Right lobe of liver (tissue), 6 donors: ENCODE measurements at places on chromosomes 11 and 22. TPM values are rescaled to one million over a fixed set of nuclear protein-coding genes. Genes with fewer than 3 reads are reported as not detected.
A peak's percentile ranks its signal among the peaks of the same experiment; 100 is the strongest.

DNA sequence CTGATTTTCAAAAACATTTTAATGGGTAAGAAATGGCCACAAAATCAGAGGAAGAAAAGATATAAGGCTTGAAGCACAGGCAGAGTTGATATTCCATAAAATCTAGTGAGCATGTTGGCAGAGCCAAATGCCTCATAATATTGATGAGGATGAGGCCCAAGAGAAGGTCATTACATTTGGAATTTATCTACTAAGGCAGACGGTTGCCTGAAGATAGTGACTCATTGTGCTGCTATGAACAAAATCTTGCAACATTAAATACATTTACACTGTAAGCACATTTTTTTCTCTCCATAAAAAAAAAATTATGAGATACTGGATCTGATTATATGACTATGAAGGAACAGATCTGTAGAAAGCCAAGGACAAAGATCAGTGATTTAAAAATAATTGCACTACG is 881.4 kb upstream of the CHORDC1 start:
- H3K27me3 ChIP-seq: no peaks in the 10 kb centered on the region
- DNase-seq: no peak
- H3K36me3 ChIP-seq: no peaks in the 10 kb centered on the region

- H3K4me3 ChIP-seq: no peak overlapping the region
- H3K4me1 ChIP-seq: no peaks in the 10 kb centered on the region
- no peaks in the 10 kb centered on the region for H3K36me3 ChIP-seq
- no peak overlapping the region for H3K27ac ChIP-seq
These were observed 593.5 kb downstream of the TBC1D22A start for GRCh38 chr22:47355776-47356510.

GRCh38 chr11:111557425-111558111 is 17.0 kb downstream of the LAYN start:
- no peak overlapping the region for H3K4me3 ChIP-seq
- H3K36me3 ChIP-seq: no peaks in the 10 kb centered on the region
- H3K4me1 ChIP-seq: no peaks in the 10 kb centered on the region
- H3K27ac ChIP-seq: no peak overlapping the region
- DNase-seq: no peak

- no peak for DNase-seq
- H3K4me3 ChIP-seq: no peak overlapping the region
These were observed 41.3 kb downstream of the TUB start for GRCh38 chr11:8122173-8122764.

The TMEM135 gene
- total RNA-seq: 22.8 TPM

GRCh38 chr11:122799406-122800105 is 38.7 kb upstream of the CRTAM start:
- no peaks in the 10 kb centered on the region for H3K4me1 ChIP-seq
- no peaks in the 10 kb centered on the region for H3K27me3 ChIP-seq
- no peaks in the 10 kb centered on the region for H3K36me3 ChIP-seq
- no peak overlapping the region for H3K27ac ChIP-seq
- DNase-seq: no peak
- no peak overlapping the region for H3K4me3 ChIP-seq

DNA sequence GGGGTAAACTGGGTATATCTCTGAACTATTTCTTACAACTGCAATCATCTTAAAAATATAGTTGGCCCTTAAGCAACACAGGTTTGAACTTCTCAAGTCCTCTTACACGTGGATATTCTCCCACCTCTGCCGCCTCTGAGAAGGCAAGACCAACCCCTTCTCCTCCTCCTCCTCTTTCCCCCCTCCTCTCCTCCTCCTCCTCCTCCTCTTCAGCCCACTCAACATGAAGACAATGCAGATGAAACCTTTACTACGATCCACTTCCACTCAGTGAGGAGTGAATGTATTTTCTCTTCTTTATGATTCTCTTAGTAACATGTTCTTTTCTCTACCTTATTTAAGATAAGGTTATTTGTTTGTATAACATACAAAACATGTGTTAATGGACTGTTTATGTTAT is 20.0 kb downstream of the SHANK2 start:
- H3K4me1 ChIP-seq: peaks cover 4% of the 10 kb centered on the region
- H3K27ac ChIP-seq: no peak overlapping the region
- no peaks in the 10 kb centered on the region for H3K36me3 ChIP-seq
- H3K4me3 ChIP-seq: no peak overlapping the region
- no peak for DNase-seq

GRCh38 chr11:109426442-109427240 is 4.7 kb downstream of the C11orf87 start:
- no peak for DNase-seq
- H3K4me1 ChIP-seq: no peaks in the 10 kb centered on the region
- no peaks in the 10 kb centered on the region for H3K27me3 ChIP-seq
- no peaks in the 10 kb centered on the region for H3K36me3 ChIP-seq
- H3K27ac ChIP-seq: no peak overlapping the region

The SLC37A2 gene
- 4.6 TPM for total RNA-seq

The KCNK7 gene
- not detected for total RNA-seq

The RIN1 gene
- 1.6 TPM for total RNA-seq

DNA sequence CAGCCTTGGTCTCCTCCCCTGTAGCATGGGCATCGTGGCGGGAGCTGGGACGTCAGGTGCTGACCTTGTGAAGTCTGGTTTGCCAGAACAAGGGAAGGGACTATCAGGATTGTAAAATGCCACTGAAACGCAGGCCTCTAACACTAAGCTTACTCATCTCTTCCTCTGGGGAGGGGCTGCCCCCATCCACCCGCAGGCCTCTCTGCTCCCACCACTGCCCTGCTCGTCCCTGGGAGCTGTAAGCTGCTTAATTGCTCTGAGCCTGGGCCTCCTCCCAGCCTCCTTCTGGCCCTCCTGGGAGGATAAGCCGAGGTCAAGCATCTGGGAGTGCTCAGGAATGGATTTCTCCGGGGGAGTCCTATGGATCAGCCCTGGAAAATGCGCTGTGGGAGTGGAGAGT is 8.4 kb downstream of the SHISAL1 start:
- no peak overlapping the region for H3K4me3 ChIP-seq
- no peak for DNase-seq
- no peaks in the 10 kb centered on the region for H3K4me1 ChIP-seq
- H3K27ac ChIP-seq: no peak overlapping the region

DNA sequence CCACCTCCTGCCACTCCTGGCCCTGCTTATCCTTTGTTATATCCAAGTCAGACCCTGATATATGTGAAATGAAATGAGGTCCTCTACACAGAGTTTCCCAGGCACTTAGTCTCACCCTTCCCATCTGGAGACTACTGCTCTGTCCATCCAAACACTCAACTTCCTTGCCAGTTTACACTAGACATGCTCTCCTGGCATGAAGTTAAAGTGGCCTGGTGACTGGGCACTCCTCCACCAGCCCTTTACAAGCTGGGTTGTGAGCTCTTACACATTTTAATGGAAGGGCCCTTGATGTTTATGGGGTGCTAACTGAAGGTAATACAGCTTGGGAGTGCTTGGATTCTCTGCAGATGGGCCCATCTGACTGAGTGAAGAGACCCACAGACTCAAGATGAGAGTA is 216.1 kb upstream of the NARS2 start:
- H3K4me1 ChIP-seq: no peaks in the 10 kb centered on the region
- no peak overlapping the region for H3K27ac ChIP-seq
- H3K27me3 ChIP-seq: no peaks in the 10 kb centered on the region

DNA sequence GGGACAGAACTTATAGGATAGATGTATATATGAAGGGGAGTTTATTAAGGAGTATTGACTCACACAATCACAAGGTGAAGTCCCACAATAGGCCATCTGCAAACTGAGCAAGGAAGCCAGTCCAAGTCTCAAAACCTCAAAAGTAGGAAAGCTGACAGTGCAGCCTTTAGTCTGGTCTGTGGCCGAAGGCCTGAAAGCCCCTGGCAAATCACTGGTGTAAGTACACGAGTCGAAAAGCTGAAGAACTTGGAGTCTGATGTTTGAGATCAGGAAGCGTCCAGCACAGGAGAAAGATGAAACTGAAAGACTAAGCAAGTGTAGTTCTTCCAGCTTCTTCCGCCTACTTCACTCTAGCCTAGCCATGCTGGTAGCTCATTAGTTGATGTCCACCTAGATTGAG is 799.6 kb upstream of the ARHGAP42 start:
- no peak overlapping the region for H3K4me3 ChIP-seq
- H3K4me1 ChIP-seq: no peaks in the 10 kb centered on the region
- no peak overlapping the region for H3K27ac ChIP-seq
- H3K27me3 ChIP-seq: no peaks in the 10 kb centered on the region
- DNase-seq: no peak
- no peaks in the 10 kb centered on the region for H3K36me3 ChIP-seq

GRCh38 chr11:127677660-127678425 is 677.3 kb upstream of the KIRREL3 start:
- no peak overlapping the region for H3K4me3 ChIP-seq
- no peaks in the 10 kb centered on the region for H3K4me1 ChIP-seq
- no peak overlapping the region for H3K27ac ChIP-seq
- no peaks in the 10 kb centered on the region for H3K27me3 ChIP-seq

GRCh38 chr11:69075421-69076128 is 26.8 kb downstream of the TPCN2 start:
- H3K36me3 ChIP-seq: peaks cover 2% of the 10 kb centered on the region
- H3K27me3 ChIP-seq: no peaks in the 10 kb centered on the region
- no peak for DNase-seq

DNA sequence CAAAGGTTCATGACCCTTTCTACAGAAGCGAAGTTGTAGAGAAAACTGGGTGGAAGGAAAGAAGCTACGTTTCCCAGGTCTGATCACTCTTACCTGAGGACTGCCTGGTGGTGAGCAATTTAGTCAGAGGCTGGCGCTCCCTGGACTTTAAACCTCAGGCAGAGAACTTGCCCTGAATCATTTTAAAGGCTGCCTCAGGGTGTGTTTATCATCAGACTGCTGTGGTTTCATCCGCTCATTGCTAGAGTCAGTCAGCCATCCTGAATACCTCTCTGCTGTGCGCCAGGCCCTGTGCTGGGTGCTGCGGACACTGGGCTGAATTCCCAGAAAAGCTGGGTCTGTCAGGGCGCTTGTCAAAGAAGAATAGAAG is 2.7 kb downstream of the DTX4 start:
- H3K4me1 ChIP-seq: no peaks in the 10 kb centered on the region
- DNase-seq: no peak
- H3K4me3 ChIP-seq: peak overlapping the region; percentile 0

The PAMR1 gene
- total RNA-seq: 2.1 TPM

The MUC2 gene
- 0.04 TPM for total RNA-seq

- no peaks in the 10 kb centered on the region for H3K4me1 ChIP-seq
- no peak overlapping the region for H3K27ac ChIP-seq
- no peak for DNase-seq
- H3K27me3 ChIP-seq: no peaks in the 10 kb centered on the region
These were observed 13.2 kb upstream of the RGL4 start for GRCh38 chr22:23677701-23677995.

DNA sequence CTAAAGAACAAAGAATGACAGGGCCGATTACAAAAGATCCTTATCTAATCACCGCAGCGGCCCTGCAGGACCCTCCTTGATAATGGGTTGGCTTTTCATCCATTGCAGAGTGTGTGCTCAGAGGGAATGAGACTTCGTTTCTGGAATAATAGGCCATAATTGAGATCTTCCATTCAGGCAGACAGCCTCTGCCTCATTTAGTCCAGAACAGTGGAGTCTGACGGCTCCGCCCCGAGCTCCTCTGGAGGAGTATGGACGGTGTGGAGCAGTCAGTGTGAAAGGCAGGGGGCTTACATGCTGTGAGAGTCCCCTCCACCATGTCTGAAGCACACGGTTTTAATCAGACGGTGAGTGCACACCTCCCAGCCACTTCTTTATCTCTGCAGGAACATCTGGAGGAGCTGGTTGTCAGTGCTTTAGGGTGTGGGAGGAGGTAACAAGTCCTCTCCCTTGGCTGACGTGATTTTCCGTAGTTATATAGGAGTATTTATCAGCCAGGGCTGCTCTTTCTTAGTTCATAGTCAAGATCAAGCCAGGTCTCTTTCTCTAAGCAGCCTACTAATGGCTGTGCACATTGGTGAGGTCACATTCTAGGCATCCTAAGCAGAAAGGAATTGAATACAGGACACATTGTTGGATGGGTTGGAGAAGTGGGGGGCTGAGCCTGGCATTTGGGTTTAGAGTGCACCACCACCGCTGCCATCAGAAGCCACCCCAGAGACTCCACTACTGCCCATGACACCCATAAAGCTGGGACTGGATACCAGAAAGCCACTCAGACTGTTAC is 1477.9 kb downstream of the TBC1D22A start:
- no peaks in the 10 kb centered on the region for H3K4me1 ChIP-seq
- no peaks in the 10 kb centered on the region for H3K36me3 ChIP-seq
- no peaks in the 10 kb centered on the region for H3K27me3 ChIP-seq
- H3K4me3 ChIP-seq: no peak overlapping the region

The ABCG4 gene
- 0.06 TPM for total RNA-seq

The UBQLN3 gene
- total RNA-seq: not detected

The RTN4R gene
- 9.5 TPM for total RNA-seq

- no peak overlapping the region for H3K4me3 ChIP-seq
- no peaks in the 10 kb centered on the region for H3K27me3 ChIP-seq
- H3K4me1 ChIP-seq: no peaks in the 10 kb centered on the region
- DNase-seq: no peak
- H3K36me3 ChIP-seq: no peaks in the 10 kb centered on the region
- no peak overlapping the region for H3K27ac ChIP-seq
These were observed 33.3 kb downstream of the KIAA1671 start for GRCh38 chr22:24985826-24986214.

DNA sequence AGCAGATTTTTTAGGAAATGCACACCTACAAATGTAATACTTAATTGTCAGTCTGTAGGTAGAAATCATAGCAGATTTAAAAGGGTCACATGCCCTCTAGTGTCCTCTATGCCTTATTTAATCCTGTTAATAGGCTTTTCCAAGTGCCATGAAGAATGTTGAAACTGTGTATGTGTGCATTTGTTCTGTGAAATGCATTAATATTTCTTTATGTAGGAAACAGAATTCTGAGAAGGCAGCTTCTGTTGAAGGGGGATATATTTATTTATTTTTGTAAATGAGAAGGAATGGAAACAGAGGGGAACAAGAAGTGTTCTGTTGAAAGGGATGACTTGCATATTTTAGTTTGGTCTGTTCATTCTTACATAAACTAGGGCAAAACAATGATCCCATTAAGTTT is 51.0 kb downstream of the SVIP start:
- DNase-seq: no peak
- no peaks in the 10 kb centered on the region for H3K27me3 ChIP-seq
- no peaks in the 10 kb centered on the region for H3K36me3 ChIP-seq
- no peak overlapping the region for H3K4me3 ChIP-seq
- H3K27ac ChIP-seq: no peak overlapping the region
- no peaks in the 10 kb centered on the region for H3K4me1 ChIP-seq

- no peak overlapping the region for H3K27ac ChIP-seq
- H3K4me3 ChIP-seq: no peak overlapping the region
- H3K4me1 ChIP-seq: no peaks in the 10 kb centered on the region
- H3K36me3 ChIP-seq: no peaks in the 10 kb centered on the region
- H3K27me3 ChIP-seq: no peaks in the 10 kb centered on the region
- DNase-seq: no peak
These were observed 39.3 kb upstream of the ABTB2 start for GRCh38 chr11:34397120-34397519.
